Right atrium auricular region (tissue), 2 donors: ENCODE measurements at places on chromosomes 2 and 18.

DNA sequence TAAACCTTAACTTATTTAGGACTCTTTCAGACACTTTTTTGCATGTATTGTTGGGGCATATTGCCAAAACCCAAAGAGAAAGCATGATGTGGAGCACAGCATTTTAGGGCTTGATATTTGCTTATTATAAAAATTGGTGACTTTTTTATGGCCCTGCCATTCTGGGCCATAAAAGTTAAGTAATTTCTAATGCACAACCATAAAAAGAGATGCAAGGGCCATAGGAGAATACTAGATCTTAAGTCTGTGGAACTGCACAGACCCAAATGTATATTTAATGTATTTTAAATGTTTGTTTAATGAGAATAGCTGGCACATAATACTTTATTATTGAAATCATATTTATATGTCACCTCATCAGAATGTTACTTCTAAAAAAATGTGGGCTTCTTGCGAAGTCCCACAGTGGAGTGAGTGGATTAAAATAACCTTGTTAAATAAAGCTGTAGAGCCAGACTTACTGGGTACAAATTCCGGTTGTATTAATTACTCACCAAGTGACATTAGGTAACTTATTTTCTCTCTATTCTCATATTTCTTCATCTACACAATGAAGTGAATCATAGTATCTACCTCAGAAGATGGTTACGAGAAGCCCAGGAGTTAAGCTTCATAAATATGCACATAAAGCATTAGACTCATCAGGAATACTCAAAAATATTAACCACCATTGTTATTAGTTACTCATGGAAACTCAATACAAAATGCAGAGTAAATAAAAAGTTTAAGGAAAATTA lies 52.2 kb downstream of the HNMT start:
- DNase-seq: no peak

GRCh38 chr18:59994357-59994756 lies 94.6 kb downstream of the PMAIP1 start:
- no peak for DNase-seq

- DNase-seq: peak; percentile 72
These were observed 90.6 kb upstream of the WDR75 start for GRCh38 chr2:189350540-189351209.

- no peak for DNase-seq
These were observed 122.1 kb upstream of the RMDN2 start for GRCh38 chr2:37802899-37803379.

DNA sequence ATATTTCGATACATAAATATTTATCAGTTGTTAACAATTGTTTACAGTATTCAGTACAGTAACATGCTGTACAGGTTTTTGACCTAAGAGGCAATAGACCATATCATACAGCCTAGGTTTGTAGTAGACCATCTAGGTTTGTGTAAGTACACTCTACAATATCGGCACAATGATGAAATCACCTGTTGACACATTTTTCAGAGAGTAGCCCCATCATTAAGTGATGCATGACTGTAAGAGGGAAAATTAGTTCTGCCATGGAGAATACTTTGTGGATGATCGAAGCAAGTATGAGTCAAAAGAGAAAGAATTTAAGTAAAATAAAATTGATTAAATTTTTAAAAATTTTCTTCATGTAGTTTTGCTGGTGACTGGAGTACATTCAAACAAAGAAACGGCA lies 32.6 kb downstream of the VIT start:
- no peak for DNase-seq

GRCh38 chr2:181777734-181778133 lies 97.4 kb upstream of the NEUROD1 start:
- DNase-seq: no peak

GRCh38 chr2:42558827-42559226 lies 9.6 kb upstream of the MTA3 start:
- no peak for DNase-seq
